ENCODE measurements at places on chromosomes 3 and 15.

GRCh38 chr3:117407317-117407716, 697.7 kb downstream of the TUSC7 start:
- no peak for DNase-seq

DNA sequence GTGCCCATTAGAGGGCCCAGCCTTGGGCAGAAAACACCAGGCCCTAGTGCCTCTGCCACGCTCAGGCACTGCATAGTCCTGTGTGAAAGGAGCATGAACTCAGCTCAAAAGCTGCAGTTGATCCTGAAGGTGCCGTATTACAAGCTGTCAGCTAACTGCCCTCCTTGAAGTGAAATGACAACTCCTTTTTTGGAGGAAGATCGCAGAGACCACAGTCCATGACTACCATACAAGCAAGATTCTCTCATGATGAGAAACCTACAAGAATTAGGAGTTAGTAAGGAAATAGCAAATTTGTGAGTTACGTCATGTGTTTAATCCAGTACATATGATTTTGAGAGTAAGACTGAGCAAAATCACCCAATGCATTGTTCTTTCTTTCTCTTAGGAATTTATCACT, 513.9 kb upstream of the NR2F2 start:
- DNase-seq = no peak

DNA sequence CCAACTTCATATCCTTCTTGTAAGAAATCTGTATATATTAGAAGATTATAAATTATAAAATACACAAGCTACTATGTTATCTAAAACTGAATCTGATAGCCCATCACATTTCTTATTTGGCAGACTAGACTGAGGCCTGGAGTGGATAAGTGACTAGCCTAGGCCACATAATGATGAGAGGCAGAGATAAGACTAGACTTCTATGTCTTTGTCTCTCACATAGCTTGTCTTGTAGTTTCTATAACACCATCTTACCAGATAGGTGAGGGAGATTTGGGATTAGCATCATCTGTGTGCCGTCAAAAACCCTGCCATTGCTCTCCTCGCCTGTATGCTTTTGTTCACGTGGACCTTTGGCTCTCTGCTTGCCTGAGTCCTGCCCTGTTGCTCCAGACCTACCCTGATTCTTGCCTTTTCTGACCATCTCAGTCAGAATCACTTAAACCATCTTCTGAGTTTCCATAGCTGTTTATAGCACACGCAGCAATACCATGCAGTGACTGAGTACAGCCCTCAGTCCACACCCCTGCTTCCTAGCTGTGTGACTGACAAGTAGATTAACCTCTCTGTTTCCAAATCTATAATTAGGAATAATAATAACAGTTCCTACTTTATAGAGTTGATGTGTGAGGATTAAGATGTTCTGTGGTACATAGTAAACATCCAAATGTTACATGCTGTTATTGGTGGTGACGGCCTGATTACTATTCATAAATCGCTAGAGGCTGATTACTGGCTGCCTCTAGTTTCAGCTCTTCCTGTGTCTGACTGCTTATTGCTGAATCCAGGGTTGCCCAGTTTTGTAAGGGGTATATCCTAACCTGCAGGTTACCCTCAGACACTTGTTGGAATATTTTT, 49.7 kb downstream of the PDE8A start:
- DNase-seq = no peak

GRCh38 chr3:146637871-146638270, 32.7 kb upstream of the PLSCR5 start:
- no peak for DNase-seq

- no peak for DNase-seq
Measured at GRCh38 chr3:177824190-177824786, 627.0 kb upstream of the TBL1XR1 start.

GRCh38 chr3:187367561-187368103, 553 bp upstream of the RTP4 start:
- DNase-seq = no peak

DNA sequence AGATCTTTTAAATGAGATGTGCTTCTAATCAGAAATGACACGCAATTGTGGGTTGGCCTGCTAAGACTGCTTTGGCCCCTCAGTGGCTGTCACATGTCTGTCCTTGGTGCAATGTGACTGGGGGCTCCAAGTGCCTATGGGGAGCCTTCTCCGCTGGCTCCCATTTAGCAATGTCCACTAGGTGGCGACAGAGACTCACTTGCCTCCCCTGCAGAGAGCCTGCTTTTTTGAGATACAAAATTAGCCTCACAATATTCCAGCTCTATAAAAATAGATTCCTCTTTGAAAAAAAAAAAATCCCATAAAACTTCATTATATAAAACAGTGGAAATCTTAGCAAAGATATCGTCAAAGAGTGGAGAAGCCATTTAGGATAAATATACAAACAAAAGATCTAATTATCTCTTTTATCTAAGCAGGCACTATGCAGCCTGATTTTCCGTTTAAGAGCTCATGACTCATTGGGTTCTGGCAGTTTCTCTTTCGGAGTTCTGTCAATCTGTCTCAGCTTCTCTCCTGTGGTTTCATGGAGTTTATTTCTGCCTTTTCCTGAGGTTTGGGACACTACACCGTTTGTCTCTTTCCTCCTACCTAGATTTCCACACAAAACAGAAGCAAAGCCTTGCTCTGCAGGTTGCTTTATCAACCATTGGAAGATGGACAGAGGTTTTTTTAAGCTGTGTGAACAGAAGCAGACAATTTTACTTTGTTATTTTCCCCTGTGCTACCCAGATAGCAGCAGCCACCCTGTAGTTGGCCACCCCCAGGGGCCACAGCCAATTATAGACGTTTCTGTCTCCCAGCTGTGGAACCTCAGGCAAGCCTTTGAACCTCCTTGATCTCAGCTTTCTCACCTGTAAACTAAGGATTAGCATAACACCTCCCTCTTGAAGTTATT, 68.4 kb upstream of the TNFAIP8L3 start:
- no peak for DNase-seq

DNA sequence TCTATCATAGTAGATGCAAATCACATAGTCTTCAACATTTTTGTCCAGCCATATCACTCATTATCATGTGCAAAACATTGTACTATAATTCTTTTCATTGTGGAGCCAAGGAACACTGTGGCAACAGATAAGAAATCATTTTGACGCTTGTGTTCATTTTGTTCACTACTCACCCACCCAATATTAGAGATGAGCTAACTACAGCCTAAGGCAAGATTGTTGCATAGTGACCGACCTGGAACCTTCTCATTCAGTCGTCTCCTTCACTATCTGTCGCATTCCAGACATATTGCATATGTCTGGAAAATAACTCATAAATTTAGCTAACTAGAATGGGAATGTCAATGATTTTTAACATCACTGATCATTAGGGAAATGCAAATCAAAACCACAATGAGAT, 270.3 kb downstream of the CGGBP1 start:
- no peak for DNase-seq

DNA sequence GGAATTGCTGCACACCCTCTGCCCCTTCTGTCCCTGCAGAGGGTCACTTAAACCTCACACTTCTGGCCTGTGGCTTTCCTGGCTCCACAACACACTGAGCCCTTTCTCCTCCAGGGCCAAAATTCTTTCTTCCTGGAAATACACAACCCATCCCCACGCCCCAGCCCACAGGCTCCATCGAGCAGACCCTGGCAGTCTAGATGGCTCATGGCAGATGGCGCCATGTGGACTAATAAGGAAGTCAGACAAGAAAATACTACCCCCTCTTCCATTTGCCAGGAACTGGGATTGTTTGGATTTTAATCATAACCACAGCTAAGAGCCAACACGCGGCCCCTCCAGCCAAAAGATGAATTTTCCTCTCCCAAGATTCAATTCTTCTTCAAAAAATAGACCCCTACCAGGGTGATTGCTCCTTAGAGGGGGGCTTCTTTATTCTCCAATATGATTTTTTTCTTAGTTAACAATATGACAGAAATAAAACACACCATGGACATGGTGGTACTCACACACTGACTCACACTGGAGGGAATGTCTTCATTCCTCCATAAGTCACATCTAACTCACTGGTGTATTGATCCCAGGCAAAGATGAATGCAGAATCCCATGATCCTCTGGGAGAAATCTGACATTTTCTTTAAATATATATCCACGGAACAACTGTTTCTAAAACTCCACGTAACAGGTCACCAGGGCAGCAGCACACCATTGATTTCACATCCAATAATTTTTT, 111.5 kb downstream of the NTRK3 start:
- DNase-seq = no peak

GRCh38 chr15:76987896-76988860, 6.7 kb upstream of the PSTPIP1 start:
- no peak for DNase-seq

GRCh38 chr3:183491109-183491922, 62.9 kb upstream of the MCF2L2 start:
- no peak for DNase-seq

GRCh38 chr3:62260655-62261054, 112.7 kb downstream of the FEZF2 start:
- no peak for DNase-seq

- DNase-seq = no peak
Measured at GRCh38 chr3:172530566-172530965, 7.3 kb upstream of the TNFSF10 start.

GRCh38 chr15:88803241-88803919, at the start of gene ACAN:
TSS of gene ACAN (plus strand) at chr15:88803436. CDS start at chr15:88836207, 32,771 bp downstream.
- DNase-seq = no peak
